ENCODE measurements at places on chromosomes 3 and 15. TPM values are rescaled to one million over a fixed set of nuclear protein-coding genes. Genes with fewer than 3 reads are reported as not detected.

TUBGCP5 gene
- 28.5 TPM for total RNA-seq

DNA sequence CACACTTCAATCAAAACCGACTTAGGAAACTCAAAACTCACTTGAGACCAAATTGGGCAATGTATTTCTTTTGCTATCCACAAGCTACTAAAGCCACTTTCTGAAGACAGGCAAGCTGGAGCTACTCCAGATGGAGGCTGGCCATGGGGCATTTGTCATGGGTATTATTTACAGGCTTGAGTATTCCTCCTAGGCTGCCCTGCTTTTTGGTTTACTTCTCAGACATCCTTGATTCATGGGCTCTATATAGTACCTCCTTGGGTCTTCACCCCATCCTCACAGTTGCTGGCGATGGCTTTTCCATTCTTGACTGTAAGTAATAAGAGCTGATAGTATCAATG is 18.6 kb upstream of the SYNM start:
- DNase-seq = no peak

DNA sequence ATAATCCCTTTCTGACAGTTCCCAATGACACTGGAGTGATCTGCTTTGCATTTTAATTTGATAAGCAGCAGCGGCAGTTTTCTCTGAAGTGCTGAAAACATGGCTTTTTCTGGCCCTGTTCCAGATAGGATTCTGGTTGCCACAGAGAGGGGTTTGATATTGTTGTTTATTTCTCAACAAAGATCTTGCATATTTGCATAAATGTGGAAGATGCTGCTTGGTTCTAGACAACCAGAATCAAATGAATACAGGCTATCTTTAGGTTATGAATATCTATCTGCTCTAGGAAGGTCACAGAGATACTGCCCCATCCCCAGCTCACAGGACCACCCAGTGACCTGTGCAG is 137.1 kb downstream of the ZNF609 start:
- no peak for DNase-seq

DNA sequence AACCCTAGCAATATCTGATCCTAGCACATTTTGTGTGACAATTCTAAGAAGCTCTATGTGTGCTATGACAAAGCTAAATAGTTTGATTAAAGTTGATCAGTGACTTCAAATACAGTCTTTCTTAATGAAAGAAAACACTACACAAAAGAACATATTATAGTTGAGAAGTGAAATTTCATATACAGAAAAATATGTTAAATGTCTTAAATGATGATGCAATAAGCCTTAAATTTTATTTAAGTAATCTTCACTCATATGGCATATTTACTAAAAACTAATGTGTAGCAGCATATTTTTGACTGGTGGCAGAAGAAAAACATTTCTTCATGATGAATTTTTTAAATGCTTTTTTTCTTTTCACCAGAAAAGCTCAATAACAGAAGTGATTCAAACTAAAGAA is 485.5 kb downstream of the TUSC7 start:
- DNase-seq = no peak

DNA sequence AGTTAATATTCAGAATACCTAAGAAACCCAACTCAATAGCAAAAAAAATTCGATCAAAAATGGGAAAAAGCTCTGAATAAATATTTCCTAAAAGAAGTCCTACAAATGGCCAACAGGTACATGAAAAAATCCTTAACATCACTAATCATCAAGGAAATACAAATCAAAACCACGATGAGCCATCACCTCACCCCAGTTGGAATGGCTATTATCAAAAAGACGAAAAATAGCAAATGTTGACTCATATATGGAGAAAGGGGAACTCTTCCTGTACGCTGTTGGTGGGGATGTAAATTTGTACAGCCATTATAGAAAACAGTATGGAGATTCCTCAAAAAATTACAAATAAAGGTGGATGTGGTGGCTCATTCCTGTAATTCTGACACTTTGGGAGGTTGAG is 29.6 kb upstream of the SGO1 start:
- DNase-seq = no peak

GOLGA6A gene
- total RNA-seq = not detected

DNA sequence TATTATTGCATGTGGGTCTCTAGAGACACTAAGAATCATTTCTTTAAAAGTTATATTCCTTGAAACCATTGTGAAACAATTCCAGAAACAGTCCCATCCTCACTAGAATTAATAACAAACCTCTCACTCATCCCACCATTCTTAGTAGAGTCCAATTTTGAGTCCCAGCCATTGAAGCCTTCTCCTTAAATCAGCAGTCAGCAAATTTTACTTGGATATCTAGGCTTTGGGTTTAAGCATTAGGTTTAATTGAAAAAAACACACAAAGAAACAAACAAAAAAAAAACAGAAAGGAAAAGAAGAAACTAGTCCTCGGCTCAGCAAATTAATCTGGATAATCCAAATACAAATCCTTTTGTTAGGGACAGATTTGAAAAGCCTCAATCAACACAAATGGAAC is 109.3 kb downstream of the LRRC3B start:
- DNase-seq = no peak

ATP13A5 gene
- total RNA-seq = not detected

DNA sequence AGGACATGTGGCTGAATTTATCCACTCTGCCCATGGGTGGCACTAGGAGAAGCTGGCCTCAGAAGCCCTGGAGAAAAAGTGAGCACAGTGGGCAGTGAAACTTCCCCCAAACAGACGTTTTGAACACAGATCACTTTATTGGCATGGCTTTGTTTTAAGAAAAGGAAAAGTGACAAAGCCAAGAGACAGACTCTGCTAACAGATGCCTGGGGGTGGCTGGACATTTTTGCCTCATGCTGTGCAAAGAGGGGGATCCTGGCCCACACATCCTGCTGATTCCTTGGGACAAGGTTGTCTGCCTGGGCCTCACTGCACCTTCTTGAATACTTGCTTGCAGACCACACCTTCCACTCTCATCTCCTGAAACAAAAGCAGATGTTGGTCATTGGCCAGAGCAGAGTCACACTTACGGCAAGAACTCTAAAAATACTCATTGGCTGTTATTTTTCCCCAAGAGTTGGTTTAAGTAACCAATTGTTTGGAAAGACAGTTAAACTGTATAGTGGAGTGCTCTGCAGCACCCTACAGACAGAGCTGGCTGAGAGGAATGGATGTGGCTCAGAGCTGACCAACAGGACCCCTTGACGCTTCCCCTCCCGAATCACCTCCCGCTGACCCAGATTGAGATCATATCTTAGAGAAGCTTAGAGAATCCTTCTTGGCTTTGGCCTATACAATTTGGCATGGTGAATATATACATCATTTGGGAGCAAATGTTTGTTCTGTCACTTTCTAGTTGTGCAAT is 22.0 kb downstream of the RBP1 start:
- DNase-seq = no peak

TMOD3 gene
- 44.2 TPM for total RNA-seq

OR5K2 gene
- not detected for total RNA-seq

CHDH gene
- total RNA-seq = 0.60 TPM

FRMD5 gene
- 0.60 TPM for total RNA-seq

DNA sequence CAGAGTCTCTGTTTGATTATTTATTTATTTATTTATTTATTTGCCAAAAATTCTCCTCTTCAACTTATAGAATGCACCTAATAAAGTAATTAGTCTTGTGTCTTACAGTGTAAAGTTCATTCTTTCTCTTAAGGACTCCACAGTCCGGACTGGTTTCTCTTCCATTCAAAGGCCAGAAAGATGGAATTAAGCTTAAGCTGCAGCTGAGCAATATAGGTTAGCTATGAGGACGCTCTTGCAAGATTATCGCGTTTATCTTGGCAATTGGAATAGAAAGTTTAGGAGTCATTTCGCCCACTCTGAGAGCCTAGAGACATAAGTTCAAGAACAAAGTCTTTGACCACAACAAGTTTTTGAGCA is 15.0 kb downstream of the TAGLN3 start:
- no peak for DNase-seq

- no peak for DNase-seq
These were observed 313.7 kb downstream of the GAP43 start for GRCh38 chr3:115937054-115937453.

PRR20G gene
- total RNA-seq = not detected

- DNase-seq = peak; percentile 4
These were observed 200.2 kb downstream of the RPLP1 start for GRCh38 chr15:69652751-69653305.

GRCh38 chr15:77584201-77584600 is 48.5 kb downstream of the LINGO1 start:
- DNase-seq = no peak

ITIH1 gene
- total RNA-seq = not detected

INAFM2 gene
- total RNA-seq = 26.2 TPM

GRCh38 chr15:90496791-90497190 is 32.9 kb upstream of the CRTC3 start:
- no peak for DNase-seq

- no peak for DNase-seq
These were observed 88.8 kb upstream of the TSEN2 start for GRCh38 chr3:12395349-12396012.

GRCh38 chr15:31255176-31255510 is 71.5 kb upstream of the KLF13 start:
- no peak for DNase-seq

GRCh38 chr15:38190501-38190900 is 62.1 kb upstream of the SPRED1 start:
- DNase-seq = no peak

LXN gene
- total RNA-seq = 18.2 TPM

- DNase-seq = no peak
These were observed 29.7 kb downstream of the CRYGS start for GRCh38 chr3:186514296-186515002.

HYAL2 gene
- 87.9 TPM for total RNA-seq

- no peak for DNase-seq
These were observed 57.1 kb downstream of the TCAIM start for GRCh38 chr3:44395714-44396113.

DNA sequence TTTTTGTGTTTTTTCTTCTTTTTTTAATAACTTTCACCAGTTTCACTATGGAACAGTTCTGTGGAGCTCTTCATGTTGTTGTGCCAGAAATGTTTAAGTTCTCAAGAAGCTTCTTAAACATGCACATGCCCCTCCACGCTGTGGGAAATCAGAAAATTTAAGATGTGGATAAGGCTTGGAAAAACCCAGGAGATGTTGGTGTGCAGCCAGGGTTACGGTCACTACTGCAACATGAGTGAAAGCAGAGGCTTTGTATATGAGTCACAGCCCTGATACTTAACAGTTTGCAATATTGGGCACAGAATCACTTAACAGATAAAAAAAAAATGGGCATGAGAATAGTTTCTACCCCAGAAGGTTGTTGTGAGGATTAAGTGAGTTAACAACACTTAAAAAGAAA is 399.9 kb downstream of the LRTM1 start:
- no peak for DNase-seq

- DNase-seq = no peak
These were observed 2.6 kb upstream of the FLNB start for GRCh38 chr3:58005669-58006068.

DNA sequence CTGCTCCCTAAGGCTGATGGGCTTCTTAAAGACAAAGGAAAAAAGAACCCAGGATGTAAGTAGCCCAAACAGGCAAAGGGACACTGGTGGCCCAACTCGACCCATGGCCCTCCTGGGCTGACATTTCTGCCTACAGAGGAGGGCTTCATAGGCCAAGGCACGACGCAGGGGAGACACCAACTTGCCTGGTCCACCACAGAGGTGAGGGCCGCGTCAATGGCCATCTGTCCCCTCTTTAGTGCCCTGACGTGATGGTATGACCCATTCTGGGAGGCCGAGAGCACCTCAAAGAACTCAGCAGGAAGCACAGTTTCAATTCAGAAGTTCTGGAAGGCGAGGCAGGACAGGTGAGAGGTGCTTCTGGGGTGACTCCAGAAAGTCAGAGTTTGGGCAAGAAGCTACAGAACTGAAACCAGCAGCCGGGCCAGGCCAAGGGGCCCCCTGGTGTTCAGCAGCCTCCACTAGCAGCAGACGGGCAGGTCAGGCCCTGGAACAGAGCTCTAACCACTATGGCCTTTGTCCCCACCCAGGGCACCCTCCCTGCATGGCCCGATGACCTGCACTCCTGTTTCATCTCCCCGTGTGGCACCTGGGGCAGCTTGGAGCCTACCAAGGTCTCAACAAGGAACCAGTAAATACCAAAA is 45.1 kb downstream of the HMCES start:
- no peak for DNase-seq

DNA sequence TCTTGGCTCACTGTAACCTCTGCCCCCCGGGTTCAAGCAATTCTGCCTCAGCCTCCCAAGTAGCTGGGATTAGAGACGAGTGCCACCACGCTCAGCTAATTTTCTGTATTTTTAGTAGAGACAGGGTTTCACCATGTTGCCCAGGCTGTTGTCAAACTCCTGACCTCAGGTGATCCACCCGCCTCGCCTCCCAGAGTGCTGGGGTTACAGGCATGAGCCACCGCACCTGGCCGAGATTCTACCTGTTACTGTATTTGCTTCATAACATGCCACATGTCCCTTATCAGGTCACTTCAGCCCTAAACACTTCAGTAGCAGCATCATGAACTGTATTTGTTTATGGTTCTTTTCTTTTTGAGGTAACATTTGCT is 7.5 kb upstream of the LCTL start:
- DNase-seq = no peak

ZNF80 gene
- not detected for total RNA-seq

GASK1A gene
- 14.6 TPM for total RNA-seq

DNA sequence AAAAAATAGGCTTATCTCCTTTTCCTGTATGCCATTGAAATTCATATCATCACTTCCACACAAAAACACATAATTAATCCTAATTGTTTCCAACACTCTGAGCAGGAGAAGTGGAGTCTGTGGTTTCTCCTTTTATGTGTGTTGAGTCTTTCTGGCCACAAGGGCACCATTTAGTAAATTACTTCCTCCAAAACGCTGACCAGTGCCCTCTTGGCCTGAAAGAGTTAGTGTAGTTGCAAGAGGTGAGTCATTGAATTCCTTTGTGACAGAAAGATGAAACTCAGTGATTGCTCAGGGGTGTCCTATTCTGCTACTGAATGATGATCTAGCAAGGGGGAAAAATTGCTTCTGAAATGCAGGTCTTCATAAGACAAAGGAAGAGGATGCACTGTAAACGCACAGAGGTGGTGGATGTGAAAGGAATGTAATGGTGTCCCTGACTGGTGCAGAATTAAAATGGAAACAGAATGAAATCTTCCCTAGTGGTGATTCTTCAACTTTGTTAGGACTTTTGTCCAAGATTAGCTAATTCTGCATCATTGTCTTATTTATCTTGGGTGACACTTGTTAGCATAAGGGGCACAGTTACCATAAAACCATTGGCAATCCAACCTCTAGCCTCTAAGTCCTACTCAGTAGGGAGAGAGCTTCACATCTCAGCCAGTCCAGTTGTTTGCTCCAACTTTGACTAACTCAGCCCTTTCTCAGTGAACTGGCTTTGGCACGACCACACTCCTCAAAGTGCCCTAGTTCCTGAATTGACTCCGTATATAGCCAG is 208.4 kb upstream of the NANOGP8 start:
- no peak for DNase-seq

DNA sequence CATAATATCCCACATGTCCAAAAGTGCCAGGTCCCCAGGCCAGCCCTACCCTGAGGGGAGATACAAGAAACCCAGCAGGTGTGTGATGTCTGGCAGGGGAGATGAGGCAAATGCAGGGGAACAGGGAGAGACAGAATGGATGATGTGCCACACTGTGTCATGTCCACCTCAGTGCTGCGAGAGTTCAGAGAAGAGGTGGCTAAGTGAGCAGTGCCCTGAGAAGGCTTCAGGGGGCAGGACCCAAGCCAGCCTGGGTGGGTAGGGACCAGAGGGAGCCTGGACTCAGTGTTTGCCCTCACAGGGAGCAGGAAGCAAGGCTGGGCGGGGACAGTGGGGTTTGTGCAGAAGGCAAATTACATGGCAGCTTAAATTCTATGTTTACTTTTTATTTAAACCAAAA is 61.2 kb downstream of the KLHL6 start:
- DNase-seq = no peak

All from ureter (tissue), 1 donor.